ENCODE measurements at places on chromosomes 3 and 15.

GRCh38 chr15:81152339-81152738 lies 18.3 kb downstream of the CFAP161 start:
- DNase-seq = no peak

DNA sequence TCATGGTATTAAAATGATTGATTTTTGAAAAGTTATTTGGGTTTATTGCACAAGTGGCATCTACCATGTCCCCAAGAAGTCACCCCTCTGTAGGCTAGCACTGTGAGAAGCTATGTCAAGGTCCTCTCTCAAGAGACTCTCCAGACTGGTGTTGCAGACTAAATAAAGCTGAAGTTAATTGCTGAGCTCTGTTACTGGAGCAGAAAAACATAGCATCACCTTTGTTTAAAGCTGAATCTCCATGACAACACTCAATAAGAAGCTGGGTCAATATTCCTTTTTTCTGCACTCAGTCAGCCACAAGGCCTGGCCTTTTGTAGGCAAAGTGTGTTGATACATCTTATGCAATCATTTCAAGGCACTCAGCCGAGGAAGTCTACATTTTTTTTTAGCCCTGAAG lies 806.6 kb upstream of the LMCD1 start:
- DNase-seq = no peak

- DNase-seq = no peak
Observed at GRCh38 chr3:178714925-178715832, 178.9 kb downstream of the KCNMB2 start.

- DNase-seq = no peak
Observed at GRCh38 chr3:64878362-64878761, 190.6 kb upstream of the ADAMTS9 start.

DNA sequence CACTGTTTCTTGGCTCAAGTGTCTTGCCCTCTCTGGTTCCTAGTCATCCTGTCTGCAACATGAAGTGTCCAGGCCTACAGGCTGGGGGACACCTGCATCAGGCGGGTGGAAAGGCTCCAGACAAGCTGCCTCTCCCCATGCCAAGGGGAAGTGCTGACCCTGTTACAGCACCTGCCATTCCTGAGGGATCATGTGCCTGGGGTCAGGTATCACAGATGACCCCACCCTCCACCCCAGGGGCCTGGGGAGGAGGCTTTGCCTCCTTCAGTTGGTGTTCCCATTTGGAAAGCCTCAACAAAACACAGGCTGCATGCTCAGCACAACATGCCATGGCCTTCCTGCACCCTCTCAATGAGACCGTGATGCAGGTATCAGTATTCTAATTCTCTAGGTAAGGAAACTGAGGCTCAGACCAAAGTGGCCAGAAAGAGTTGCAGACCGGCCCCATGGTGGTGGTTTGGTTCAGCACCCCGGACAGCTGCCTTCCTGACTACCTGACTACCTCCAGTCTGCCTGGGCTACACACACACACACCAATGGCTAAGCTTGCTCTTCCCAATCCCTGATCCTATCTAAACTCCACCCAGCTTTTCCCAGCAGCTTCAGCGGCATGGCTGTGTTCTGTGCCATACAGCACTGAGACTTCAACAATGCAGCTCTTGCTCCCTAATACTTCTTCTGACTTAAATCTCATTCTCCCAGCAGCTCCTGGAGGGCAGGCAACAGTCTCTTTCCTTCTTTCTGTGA lies 69.7 kb upstream of the LINGO1 start:
- DNase-seq = no peak

Data from stimulated activated CD4-positive, alpha-beta T cell treated with anti-CD3 and anti-CD28 coated beads, Interleukin-15, amount 100 ng/mL, for 1 hour (primary cell).